ENCODE measurements at places on chromosomes 2 and 18.

DNA sequence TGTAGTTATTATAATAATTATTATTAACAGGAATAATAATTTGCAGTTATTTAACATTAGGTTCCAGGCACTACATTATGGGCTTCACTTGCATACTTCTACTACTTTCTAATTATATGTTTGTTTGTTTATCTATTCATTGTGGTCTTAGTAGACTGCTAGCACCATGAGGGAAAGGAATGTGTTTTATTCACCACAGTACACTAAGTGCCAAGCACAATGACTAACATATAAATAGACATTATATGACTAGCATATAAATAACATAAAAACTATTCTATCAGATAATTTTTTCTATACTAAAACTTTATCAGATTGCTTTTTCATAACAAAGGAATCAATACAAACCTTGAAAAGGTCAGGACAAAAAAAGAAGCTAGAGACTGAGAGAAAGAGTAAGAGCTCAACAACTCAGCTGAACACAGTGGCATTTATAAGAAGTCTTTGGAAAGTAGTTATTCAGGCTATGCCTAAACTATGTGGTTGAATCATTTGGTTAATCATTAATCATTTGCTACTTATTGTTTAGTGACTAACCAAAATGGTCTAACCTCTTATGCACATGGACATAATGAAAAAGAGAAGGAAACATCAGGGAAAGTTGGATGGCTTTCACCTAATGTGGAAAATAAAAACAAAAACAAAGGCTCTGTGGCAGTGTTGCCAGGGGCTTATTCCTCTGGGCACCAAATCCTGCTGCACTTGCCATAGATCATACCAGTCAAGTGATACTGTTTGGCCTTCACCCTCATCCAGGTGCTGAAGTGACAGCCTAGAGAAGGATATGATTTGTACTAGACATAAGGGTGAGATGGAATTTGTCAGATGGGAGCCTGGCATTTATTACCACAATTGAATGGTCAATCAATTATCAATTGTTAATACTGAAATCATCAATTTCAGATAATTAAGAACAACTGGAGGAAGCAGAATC, 174.9 kb downstream of the ETAA1 start:
- DNase-seq = no peak

GRCh38 chr2:71787108-71787415, 333.7 kb downstream of the DYSF start:
- no peak for DNase-seq

GRCh38 chr18:37285825-37286224, 279.8 kb downstream of the CELF4 start:
- no peak for DNase-seq

- no peak for DNase-seq
Observed at GRCh38 chr2:53103679-53104078, 663.9 kb upstream of the CHAC2 start.

DNA sequence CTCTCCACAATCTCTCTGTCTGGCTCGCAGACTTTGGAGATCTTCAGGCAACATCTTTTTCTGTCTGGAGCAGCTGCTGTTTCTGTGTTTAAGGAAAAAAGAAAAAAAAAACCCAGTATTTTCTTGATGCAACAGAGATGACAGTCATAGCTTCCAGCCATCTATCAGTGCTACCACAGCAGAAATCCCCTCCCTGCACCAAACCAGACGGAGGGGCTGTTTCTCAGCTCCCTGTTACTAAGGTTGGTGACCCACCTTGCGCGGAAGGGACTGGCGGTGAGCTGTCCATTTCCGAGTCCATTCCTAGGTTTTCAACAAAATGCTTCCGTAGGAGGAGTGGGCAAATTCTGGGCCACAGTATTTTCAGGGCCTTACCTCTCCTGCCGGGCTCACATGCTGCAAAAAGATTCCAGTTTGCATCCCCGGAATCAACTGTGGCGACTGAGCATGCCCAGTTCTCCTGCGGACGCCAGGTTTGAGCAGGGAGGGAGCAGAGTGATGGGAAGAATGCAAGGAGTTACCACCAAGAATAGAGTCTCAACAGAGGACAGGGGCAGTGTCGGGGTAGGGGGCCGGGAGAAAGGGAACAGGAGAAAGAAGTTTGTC, 1.2 kb downstream of the SLC4A10 start:
- DNase-seq = no peak

DNA sequence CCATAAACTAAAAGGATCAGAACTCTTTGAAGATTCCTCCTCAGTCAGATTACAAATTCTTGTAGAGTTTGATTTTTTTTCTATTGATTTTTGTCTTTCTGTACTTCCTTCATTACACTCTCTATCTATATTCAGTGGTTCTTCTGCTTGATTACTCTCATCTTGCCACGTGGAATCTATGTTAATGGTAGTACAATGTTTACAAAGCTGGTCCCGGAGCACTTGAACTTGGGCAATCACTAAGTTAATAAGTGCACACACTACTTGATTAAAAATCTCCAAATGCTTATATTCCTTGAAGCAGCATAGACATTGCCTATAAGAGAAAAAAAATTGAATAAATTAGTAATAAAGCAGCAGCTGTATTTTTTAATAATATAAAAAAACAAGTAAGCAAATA, 65.1 kb downstream of the USP34 start:
- no peak for DNase-seq

Measured in T-helper 2 cell (primary cell).